Amniotic epithelial cell (primary cell): ENCODE measurements at places on chromosomes 3 and 15.

DNA sequence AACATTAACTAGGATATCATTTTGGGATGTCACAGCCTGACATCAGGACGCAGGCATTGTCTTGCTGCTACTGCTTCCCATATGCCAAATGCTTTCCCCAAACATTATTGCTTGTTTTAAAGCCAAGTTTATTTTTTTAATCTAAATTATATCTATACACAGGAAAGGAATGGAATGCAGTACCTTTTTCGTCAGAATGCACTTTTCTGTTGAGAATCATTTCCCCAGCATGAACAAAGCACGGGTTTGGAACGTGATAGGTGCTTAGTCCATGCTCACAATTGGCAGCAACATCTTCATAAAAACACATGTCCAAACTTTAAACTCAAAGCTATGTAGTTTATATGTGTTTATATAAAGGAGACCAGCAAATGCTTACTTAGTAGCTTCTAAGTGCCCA, 26.1 kb downstream of the PXK start:
- no peak for DNase-seq

DNA sequence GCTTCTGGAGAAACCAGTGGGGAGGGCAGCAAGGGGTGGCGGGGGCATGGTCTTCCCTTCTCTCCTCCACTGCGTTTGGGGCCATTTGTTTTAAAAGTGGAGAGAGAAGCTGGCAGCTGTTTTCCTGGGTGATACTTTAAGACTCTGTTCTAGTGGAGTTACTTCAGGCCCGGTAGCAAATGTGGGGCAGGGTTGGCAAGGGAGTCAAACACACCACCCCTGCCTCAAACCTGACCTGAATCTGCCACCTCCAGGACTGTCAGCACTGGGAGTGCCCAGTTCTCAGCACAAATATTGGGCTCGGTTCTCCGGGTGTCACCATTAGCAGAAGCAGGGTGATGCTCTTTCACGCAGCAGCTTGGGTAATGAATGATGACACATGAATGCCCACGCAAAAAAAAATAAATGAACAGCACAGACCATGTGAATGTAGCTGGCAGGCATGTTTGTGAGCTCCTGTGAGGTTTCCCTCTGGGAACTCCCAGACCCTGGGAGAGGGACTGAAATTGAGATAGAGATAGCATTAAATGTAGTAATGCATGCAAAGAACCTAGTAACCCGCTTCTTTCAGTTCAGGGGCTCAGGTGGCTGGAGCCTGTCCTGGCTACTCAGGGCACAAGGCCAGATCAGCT, 424.0 kb downstream of the MCTP2 start:
- no peak for DNase-seq

- DNase-seq, result no peak
Observed at GRCh38 chr3:44363591-44363990, 25.0 kb downstream of the TCAIM start.

DNA sequence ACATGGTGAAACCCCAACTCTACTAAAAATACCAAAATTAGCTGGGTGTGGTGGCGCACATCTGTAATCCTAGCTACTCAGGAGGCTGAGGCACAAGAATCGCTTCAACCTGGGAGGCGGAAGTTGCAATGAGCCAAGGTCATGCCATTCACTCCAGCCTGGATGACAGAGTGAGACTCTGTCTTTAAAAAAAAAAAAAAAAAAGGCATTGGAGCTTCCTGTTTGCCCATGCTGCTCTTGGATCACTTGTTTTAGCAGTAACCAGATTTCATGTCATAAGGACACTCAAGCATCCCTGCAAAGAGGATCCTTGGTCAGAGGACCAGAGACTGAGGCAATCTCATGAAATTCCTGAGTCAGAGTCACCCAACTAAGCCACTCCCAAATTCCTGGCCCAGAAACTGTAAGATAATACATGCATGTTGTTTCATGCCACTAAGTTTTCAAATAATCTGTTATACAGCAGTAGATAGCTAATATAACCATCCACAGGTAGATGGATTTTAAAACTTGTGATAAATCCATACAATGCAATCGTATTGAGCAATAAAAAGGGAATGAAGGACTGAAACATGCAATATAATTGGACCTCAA, 82.0 kb upstream of the XXYLT1 start:
- peak; percentile 59 for DNase-seq

DNA sequence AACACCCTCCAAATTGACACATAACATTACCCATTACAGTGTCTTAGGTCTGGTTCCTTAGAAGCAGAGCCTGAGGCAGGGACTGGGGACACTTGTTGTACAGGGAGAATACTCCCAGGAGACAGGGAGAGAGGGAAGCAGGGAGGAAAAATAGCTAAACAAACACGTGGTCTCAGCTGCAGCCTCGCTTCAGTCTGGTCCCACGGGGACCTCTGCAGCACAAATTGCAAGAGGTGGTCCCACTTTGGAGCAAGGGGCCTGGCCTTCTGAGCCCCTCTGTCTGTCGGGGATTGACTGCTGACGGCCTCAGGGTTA, 25.0 kb upstream of the PLA2G4D start:
- no peak for DNase-seq

DNA sequence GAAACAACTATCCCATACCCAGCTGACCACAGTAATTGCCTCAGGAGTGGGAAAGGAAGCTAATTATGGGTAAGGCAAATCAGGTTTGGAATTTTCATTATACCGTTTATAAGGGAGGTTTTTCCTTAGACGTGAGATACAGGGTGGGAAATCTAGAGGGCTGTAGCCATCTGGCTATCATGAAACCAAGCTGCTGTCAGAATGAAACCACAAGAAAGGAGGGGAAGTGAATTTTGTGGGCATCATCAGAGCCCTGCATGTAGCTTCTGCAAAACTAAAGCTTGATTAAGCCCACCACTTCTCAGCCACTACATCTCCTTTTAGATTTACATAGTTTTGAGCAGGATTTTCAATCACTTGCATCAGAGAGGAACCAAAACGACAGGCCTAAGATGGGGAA, 893.5 kb downstream of the TUSC7 start:
- DNase-seq, result no peak

DNA sequence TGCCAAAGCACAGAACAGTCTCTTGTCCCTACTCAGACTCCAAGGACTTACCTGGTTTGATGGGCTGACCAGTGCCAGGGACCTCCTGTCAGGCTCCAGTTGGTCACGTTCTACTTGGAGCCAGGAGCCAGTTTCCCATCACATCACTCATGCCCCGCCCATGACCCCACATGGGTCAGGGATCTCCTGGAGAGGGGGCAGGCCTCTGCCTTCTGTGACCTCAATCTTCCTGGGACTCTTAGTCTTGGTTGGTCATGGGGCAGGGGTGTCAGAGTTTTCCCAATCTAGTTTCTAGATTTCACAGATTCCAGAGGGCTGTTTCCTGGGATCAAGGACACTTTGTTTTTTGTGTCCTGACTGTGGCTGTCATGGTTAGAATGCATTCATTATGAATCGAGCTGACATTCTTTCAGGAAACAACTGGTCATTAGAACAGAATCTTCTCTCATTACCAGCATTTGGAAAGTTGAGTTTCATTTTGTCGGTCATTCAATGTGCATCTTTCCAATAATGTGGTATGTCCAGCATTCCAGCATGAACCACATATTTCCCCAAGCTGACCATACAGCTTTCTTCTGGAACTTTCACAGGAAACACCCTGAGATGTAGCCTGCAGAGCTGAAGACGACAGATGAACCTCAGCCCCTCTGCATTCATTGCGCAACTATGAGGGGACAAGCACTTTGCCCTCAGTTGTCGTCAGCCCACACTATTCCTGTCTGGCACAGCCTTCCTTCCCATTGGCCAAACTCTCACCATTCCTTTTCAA, 19.8 kb downstream of the CYP19A1 start:
- DNase-seq, result no peak

GRCh38 chr3:29363110-29363509, 82.2 kb downstream of the RBMS3 start:
- no peak for DNase-seq

- DNase-seq, result peak; percentile 71
Observed at GRCh38 chr3:166190360-166190759, 353.1 kb upstream of the BCHE start.

DNA sequence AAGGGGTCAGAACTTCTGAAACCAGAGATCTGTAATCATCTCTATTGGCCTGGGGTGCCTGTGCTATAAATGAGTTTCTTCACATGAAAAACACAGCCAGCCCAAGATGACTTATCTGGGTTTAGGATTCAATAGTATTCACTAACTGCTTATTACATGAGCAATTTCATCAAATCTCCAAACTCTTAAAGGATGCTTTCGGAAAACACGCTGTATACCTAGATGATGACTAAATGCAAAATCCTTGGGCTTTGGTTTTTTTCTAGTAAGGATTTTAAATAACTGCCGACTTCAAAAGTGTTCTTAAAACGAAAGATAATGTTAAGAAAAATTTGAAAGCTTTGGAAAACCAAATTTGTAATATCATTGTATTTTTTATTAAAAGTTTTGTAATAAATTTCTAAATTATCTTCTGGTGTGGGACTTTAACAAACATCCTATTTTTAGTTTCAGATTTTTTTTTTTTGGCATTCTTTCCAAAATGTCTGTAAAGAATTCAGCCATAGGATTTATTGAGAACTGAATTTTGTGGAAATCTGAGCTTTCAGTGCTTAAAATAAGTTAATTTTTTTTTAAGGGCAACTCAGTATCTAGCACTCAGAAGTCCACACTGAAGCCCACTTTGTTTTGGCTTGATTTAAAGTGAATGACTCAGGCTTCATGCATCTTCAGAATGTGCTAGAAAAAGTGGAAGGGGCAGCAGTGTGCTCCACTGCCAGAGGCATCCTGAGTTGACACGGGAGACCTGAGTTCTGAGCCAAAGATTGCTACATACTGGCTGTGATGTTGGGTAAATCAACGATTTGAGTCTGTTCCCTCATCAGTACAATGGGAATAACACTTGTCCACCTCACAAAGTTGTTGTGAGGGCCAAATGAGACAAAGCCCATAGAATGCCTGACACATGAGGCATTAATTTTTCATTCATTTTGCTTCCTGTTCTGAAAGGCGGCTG, 18.7 kb downstream of the TMEM43 start:
- DNase-seq, result peak; percentile 96

DNA sequence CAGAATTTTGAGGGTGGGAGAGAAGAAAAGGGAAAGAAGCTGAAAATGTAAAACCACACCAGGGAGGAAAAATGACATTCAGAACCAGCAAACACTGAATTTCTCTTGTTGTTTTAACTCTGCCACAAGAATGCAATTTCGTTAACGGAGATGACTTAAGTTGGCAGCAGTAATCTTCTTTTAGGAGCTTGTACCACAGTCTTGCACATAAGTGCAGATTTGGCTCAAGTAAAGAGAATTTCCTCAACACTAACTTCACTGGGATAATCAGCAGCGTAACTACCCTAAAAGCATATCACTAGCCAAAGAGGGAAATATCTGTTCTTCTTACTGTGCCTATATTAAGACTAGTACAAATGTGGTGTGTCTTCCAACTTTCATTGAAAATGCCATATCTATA, 15.5 kb downstream of the GREM1 start:
- no peak for DNase-seq

GRCh38 chr3:57983734-57984518, 24.3 kb upstream of the FLNB start:
- peak; percentile 92 for DNase-seq

DNA sequence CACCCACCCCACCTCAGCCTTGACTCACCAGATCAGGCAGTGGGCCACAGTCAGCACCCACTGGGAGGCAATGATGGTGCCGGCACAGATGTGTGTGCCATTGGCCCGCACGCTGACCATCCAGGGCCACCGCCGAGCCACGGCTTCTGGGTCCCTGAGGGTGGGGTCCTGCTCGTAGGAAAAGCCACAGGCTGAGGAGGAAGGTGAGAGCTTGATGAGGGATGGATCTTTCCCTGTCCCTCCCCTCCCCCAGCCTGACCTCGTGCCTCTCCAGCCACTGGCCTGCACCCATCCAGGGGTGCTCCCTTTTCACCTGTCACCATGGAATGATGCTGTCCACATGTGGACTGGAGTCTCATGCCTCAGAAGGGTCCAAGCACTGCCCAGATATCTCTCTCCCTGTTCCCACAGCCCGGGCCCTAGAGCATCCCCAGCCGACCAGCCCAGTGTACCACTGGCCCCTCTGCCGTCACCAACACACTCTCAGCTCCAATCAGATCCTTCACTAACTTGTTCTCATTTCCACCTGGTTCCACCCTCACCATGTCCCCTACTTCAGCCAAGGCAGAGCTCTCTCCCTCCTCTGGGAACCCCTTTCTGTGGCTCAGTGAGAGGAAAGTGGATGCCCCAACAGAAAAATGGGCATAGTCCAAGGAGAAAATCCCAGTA, 2.0 kb downstream of the PRSS50 start:
- DNase-seq, result no peak

DNA sequence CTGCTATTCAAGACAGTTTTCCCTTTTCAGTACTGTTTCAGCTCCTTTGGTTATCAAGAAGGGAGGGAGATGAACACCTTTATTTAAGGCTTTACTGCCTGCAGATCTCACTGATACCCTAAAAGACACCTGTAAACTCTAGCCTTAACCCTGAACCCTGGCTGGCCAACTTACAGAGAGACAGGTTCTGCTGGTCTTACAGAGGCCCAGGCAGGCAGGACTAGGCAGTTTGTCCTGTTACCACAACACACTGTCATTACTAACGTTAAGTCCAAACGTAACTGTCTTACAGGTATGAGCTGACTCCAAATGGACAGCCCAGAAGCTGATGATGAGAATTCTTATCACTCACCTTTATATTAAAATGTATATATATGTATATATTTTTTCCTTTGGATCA, 42.1 kb downstream of the ESYT3 start:
- DNase-seq, result no peak

- peak; percentile 88 for DNase-seq
Observed at GRCh38 chr15:64070965-64071851, 22.4 kb downstream of the CIAO2A start.

DNA sequence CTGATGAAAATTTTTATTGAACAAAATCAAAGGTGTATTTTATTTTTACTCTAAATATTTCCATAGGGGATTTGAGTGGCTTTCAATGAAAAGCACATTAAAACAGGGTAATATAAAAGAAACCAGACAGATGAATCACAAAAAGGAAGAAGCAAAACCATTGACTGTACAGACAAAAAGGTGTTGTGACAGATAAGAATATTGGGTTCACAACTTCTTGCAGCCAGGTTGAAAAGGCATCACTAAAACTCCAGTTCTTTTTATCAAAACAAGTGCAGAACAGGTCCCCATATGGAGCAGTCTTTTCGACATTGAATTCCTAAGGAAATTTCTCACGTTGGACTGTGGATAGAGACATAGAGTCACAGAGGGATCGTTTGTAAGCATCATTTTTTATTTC, 53.8 kb downstream of the AGTR1 start:
- DNase-seq, result no peak

DNA sequence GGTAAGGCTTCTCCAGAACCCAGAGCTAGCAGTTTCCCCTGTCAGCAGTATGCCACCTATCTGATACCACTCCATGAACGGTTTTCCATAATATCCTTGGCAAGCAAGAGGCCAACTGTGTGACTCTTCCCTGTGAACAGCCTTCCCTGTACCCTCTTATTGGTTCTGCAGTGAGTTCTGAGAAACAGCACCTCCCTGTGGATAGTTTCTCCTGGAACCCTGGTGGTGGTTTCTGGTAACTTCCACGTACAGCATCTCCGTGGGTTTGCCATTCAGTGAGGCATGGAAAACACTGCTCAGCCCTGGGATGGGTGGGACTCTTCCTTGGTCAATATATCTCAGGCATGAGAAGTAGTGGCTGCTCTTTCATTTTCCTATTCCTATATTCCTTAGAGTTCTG, 19.4 kb upstream of the SERPINI2 start:
- no peak for DNase-seq
